ENCODE measurements at places on chromosomes 3 and 15.
A peak's percentile ranks its signal among the peaks of the same experiment; 100 is the strongest.

DNA sequence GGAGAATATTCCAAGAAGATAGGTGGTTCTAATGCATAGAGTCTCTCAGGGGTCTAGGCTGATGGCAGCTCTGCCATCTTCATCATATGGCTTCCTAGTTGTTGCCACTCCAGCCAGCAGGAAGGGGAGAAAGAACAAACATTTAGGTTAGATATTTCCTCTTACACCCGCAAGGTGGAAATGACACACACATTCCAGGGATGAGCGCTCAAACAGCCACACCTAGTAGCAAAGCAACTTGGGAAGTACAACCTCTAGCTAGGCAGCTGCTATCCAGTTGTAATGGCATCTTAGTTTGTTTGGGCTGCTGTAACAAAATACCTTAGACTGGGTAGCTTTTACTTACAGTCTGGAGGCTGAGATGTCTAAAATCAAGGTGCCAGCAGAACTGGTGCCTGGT, 51.9 kb upstream of the ADAMTSL3 start:
- no peak for DNase-seq

DNA sequence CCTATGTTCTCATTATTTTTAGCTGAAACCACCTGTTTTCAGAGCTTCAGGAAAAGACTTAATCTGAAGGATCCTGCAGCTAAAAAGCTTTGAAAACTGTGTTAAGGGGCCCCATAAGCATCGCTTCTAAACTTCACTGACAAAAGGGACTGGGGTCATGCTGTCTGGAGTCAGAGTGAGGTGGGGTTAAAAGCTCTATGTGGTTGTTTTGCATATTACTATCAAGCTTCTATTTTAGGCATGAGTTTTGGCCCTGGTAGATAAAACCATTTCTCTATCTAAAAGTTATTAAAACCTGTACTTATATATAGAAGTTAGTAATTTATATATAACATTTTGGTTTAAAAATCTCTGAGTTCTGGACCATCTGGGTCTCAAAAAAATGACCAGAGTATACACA, 45.5 kb downstream of the GPR160 start:
- DNase-seq: no peak

- no peak for DNase-seq
Observed at GRCh38 chr3:38645076-38645475, 4.4 kb downstream of the SCN5A start.

GRCh38 chr3:141450727-141451375, 36.0 kb upstream of the RASA2 start:
- no peak for DNase-seq

DNA sequence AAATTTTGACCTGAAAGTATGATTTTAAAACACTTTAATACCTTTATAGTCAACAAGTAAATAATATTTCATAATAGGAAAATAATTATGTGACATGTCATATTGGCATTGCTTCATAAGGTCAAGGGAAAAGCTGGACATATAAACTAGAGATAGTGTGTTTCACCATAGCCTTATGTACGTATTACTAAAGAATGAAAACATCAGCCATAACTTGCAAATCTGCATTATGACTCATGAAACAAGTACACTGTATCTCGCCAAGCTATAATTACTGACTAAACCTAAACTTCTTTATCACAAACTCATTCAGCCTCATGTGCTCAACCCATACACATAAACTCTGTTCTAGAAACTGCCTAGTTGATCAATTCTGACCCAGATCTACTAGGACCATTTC, 950.1 kb downstream of the FHIT start:
- peak; percentile 27 for DNase-seq
